Upper lobe of left lung (tissue), 6 donors: ENCODE measurements at places on chromosomes 11 and 22. TPM values are rescaled to one million over a fixed set of nuclear protein-coding genes. Genes with fewer than 3 reads are reported as not detected.

DNA sequence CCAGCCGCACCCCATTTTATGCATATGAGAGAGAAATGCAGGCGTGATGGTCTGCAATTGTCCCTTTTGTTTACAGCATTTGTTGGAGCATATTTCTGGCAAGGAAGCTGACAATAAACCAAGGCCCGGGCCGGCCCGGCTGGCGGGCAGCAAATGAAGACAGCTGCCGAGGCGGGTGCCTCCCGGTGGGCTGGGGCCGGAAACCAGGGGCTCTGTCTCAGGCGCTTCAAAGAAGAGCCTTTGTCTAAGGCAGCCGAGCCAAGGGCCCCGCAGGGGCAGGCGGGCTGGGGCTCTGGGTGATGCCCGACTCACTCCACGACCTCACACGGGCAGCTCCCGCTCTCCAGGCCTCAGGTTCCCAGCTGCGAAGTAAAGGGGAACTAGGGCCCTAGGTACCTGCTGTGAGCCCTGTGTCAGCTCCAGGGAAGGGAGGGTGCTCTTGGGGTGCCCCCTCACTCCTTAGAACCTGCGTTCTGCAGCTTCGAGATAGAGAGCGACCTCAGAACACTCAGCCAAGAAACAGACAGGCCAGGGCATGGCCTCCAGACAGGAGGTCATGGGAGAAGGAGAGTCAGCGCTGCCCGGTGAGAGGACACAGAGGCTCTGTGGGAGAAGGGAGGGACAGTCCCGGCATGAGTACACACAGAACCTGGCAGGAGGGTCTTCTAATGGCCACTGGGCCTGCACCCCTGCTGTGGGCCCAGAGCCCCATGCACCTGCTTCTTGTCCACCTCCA, 2.4 kb downstream of the LINC01488 start:
- H3K27me3 ChIP-seq = no peaks in the 10 kb centered on the region
- H3K4me3 ChIP-seq = no peak overlapping the region
- H3K36me3 ChIP-seq = no peaks in the 10 kb centered on the region
- no peak for DNase-seq

- H3K36me3 ChIP-seq = no peaks in the 10 kb centered on the region
- H3K4me1 ChIP-seq = no peaks in the 10 kb centered on the region
- H3K27me3 ChIP-seq = no peaks in the 10 kb centered on the region
- H3K27ac ChIP-seq = no peak overlapping the region
- no peak for DNase-seq
These were observed 73.3 kb downstream of the TRIM44 start for GRCh38 chr11:35735903-35736302.

Gene C11orf52
- total RNA-seq = 26.7 TPM

Gene PANX1
- total RNA-seq = 16.2 TPM
